ENCODE measurements at places on chromosomes 13 and 19.

- no peak for DNase-seq
Observed at GRCh38 chr19:38352611-38353010, 17.0 kb downstream of the CATSPERG start.

DNA sequence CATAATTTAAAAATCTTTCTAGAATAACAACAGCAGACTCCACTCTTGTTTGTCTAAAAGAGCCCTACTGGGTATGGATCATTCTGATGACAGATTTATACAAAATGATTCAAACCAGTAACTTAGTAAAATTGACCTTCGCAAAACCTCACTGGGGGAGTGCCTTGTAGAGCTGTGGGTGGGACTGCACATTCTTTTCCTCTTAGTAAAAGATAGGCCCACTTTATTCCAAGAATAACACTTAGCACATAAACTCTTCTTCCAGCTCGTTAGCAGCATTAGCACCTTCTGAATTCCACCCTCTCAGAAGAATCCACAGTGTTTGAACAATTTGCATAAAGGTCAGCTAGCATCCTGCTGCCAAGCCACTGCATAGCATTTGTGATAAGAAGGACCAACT, 106.8 kb downstream of the STOML3 start:
- no peak for DNase-seq

GRCh38 chr13:76884186-76884906, 1.9 kb downstream of the KCTD12 start:
- peak; percentile 7 for DNase-seq

DNA sequence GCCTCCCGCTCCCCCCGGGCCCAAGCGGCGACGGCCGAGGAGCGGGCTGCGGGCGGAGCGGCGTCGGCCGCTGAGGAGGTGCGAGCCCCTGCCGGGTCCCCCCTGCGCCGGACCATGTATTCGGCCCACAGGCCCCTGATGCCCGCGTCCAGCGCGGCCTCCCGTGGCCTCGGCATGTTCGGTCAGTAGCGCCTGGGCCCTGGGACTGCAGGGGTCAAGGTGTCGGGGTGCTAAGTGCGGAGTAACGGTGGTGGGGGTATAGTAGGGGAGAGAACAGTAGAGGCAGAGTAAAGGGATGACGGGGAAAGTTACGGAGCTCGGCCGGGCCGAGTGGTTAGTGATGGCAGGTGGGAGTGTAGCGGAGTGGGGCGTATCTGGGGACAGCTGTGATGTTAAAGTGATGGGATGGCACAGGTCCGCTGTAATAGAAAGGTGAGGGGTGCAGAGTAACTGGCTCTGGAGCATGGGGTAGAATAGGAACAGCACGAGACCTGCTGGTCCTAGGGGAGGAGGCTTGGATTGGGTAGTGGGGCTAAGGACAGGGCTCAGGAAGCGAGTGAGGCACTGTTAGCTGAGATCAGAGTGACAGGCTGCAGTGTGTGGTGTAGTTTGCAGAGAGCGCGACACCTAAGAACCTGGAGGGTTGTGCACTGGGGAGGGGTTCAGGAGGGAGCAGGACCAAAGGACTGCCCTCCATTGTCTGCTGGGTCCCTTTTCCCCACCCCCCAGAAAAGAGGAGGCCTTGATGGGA, 15.7 kb downstream of the CIC start:
- DNase-seq, result no peak

- no peak for DNase-seq
Observed at GRCh38 chr13:113965383-113965874, 8.4 kb downstream of the C13orf46 start.

DNA sequence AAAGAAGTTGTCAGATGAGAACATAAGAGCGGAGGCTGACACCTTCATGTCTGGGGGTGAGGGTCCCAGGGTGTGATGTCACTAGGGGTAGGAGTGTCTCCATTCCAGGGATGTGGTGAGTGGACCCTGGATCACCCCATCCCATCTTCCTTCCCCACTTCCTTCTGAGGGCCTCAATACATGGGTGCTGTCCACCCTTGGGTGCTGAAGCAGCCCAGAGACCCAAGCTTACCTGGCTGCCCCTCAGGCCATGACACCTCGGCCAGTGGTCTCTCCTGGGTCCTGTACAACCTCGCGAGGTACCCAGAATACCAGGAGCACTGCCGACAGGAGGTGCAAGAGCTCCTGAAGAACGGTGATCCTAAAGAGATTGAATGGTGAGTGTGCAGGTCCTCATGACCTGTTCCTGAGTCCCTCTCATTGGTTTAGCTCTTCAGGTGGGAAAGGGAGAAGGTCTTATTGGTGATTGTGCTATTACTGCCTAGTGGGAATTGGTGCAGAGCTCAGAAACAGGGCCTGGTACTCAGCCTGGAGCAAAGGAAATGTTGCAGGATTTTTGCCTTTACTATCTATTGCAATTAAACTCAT, 37.7 kb upstream of the CYP4F8 start:
- no peak for DNase-seq

Data from CD4-positive, alpha-beta T cell treated with Interleukin-2 at 100 ng/mL for 4 hours (primary cell).